BE2C (cell line): ENCODE measurements at places on chromosomes 3 and 15.

- DNase-seq, result peak; percentile 68
Observed at GRCh38 chr3:54621184-54621583, 306.7 kb downstream of the LRTM1 start.

DNA sequence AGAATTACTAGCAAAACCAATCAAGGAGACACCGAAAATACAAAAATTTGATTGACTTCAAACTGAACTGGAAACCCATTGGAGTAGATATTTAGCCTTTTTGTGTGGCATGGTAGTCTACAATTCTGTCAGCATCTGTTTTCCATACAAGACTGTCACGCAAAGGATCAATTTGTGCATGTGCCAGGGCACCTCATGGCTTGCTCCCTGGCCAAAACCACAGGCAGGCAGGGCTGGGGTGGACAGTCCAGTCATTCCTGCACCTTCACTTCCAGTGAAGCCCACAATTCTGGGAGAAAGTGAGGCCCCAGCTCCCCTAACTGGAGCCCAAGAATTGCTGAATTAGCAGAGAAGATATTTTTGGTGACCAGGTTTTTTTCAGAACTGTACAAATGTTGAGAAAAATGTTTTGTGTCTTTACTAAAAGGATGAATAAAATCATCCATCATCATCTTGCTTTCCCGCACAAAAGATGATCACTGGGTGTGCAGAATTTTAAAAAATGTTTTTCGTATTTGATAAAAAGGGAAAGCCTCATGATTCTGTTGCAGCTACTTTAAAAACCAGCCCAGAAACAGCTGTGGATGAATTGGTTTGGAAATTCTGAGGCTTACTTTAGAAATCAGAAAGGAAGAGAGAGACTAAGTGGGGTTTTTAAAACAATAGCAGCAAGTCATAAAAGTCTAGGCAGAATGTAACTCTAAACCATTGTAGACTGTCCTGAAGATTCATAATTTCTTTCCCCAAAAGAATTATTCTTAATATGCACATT lies 86.4 kb downstream of the PCCB start:
- no peak for DNase-seq

- no peak for DNase-seq
Observed at GRCh38 chr3:86748015-86748414, 242.9 kb downstream of the VGLL3 start.

DNA sequence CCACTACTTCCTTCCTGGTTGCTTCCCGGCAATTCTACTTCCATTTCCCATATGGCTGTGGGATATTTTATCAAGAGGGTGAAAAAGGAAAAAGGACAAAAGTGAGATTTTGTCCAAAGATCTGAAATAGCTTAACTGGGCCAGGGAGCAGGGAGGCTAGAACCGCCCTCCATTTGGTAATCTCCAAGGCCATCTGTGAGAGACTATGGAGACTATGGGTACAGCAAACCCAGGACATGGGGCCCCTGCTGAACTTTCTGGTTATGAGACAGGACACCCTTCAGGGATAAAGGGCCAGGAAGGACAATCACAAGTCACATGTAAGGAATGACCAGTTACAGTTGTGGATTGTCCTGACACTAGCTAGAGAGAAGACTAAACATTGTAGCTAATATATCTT lies 24.3 kb downstream of the ZSCAN2 start:
- no peak for DNase-seq

DNA sequence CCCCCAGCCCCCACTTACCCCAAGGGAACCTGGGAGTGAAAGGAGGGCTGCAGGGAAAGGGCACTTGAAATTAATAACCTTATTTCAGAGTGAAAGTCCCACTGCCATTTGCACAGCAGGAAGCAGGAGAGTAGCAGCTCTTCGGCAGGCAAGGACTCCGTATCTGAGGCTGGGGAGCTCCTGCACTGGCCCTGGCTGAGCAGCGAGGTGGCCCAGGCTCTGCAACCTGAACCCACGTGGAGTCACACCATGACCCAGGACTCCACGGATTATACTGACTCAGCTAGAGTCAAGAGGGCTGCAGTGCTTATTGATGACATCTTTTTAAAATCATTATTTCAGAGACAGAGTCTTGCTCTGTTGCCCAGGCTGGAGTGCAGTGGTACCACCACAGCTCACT lies 214.5 kb downstream of the XXYLT1 start:
- no peak for DNase-seq

- peak; percentile 23 for DNase-seq
Observed at GRCh38 chr3:42755681-42756578, 17.1 kb downstream of the CCDC13 start.

DNA sequence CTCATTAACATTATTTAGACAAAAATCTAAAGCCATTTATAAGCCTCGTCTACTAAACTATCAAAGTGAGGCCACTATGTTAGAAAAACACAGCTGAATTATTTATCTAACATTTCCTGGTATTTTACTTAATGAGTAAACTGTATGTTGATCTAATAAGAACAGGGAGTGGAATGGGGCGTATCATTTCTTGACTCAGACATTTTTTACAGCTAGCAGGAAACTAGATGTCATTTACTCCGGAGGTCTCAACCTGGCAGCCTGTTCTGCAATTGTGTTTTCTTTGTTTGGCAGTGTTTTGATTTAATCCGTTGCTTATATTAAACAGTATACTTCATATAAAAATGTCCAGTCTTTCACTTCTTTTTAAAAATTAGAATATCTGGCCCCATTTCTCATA lies 79.1 kb upstream of the ABI3BP start:
- DNase-seq, result no peak

DNA sequence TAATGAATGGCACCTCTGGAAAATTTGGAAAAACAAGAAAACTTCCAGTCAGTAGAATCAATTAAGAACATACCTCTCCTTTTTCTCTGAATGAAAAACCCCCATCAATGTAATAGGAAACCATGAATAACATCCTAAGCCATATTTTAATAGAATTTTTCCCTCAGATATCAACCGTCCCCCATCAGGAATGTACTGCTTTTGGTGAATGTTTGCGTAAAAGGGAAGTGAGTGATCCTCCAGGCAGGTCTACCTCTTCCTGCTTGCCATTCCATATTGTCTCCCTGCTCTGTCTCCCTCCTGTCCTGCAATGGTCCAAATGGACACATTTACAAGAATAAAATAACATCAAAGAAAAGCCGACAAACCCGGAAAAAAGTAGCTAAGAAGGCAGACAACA lies 30.8 kb downstream of the LAMP3 start:
- no peak for DNase-seq

- DNase-seq, result no peak
Observed at GRCh38 chr3:51224283-51224682, 160.8 kb upstream of the MANF start.

DNA sequence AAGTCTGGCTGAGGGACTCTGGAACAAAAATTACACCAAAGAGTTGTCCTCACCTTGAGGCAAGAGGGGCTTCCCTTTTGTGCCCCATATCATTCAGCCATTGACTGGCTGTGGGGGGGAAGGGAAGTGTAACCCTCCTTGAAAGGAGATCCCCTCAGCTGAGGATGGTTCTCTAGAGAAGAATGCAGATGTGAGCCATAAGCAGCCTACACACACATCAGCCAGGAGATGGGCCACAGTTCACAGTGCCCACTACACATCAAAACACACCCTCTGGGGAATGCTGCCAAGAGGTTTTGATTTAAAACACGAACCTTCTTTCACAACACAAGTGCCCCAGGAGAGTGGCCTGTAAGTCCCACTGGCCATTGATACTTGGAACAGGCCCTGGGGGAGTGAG lies 231.2 kb upstream of the CTDSPL start:
- no peak for DNase-seq

GRCh38 chr15:100889385-100890050 lies 9.9 kb downstream of the ALDH1A3 start:
- no peak for DNase-seq

- DNase-seq, result no peak
Observed at GRCh38 chr3:138898301-138898700, 48.6 kb downstream of the FOXL2 start.

GRCh38 chr3:134237454-134238145 lies 13.1 kb downstream of the RYK start:
- no peak for DNase-seq

- no peak for DNase-seq
Observed at GRCh38 chr15:53808058-53808706, 48.7 kb upstream of the WDR72 start.

GRCh38 chr3:40780925-40781406 lies 256.2 kb downstream of the ZNF621 start:
- no peak for DNase-seq

DNA sequence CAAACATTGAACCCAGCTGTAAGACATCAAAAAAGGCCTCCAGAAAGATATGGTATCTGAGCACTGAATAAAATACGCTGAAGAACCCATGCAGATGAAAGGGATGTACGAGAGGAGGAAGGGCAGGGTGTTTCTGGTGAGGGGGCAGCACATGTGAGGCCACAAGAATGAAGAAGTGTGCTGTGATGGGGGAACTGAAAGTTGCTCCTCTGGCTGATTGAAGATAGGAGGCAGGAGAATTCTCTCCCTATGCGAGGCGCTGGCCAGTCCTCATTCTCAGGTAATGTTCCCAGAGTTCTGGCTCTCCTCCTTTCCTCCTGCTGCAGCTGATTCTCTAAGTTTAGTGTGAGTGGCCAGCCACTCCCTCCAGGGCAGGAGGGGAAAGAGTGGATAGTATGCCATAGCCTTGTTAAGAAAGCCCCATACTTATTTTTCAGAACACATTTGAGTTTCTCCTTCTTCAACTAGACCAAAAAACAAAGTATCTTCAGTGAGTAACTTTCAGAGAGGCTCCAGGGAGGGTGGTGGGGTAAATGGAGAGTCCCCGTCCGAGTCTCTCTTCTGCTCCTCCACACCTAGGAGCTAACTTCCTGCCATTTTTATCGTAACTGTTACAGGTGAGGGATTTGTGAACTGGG lies 26.9 kb upstream of the MYO1E start:
- no peak for DNase-seq

- no peak for DNase-seq
Observed at GRCh38 chr15:99630607-99631131, 64.9 kb downstream of the MEF2A start.

GRCh38 chr3:188812198-188812597 lies 359.6 kb upstream of the TPRG1 start:
- DNase-seq, result no peak

- DNase-seq, result peak; percentile 74
Observed at GRCh38 chr15:57323806-57324589, 52.3 kb upstream of the CGNL1 start.

DNA sequence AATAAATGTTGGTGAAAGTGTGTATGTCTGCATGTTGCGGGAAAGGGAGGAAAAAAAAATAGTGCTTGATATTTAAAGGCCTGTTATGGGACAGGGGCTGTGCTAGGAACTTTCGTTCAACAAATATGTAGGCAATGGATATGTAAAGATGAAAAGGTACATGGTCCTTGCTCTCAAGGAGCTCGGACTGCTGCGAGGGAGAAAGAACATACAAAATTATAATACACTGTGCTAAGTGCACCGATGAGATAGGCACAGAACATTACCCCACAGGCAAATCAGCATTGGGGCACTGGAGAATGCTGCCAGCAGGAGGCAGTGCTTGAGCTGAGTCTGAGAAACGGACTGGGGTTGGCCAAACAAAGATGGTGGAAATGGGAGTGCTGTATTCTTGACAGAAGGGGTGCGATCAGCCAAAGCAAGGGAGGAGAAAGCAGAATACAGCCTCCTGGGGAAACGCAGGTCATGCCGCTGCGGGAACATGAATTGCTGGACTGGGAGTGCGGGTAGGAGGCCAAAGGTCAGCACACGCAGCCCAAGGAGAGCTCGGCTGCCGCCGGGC lies 649 bp downstream of the C15orf40 start:
- peak; percentile 82 for DNase-seq

- no peak for DNase-seq
Observed at GRCh38 chr3:187802203-187802927, 57.1 kb upstream of the BCL6 start.

DNA sequence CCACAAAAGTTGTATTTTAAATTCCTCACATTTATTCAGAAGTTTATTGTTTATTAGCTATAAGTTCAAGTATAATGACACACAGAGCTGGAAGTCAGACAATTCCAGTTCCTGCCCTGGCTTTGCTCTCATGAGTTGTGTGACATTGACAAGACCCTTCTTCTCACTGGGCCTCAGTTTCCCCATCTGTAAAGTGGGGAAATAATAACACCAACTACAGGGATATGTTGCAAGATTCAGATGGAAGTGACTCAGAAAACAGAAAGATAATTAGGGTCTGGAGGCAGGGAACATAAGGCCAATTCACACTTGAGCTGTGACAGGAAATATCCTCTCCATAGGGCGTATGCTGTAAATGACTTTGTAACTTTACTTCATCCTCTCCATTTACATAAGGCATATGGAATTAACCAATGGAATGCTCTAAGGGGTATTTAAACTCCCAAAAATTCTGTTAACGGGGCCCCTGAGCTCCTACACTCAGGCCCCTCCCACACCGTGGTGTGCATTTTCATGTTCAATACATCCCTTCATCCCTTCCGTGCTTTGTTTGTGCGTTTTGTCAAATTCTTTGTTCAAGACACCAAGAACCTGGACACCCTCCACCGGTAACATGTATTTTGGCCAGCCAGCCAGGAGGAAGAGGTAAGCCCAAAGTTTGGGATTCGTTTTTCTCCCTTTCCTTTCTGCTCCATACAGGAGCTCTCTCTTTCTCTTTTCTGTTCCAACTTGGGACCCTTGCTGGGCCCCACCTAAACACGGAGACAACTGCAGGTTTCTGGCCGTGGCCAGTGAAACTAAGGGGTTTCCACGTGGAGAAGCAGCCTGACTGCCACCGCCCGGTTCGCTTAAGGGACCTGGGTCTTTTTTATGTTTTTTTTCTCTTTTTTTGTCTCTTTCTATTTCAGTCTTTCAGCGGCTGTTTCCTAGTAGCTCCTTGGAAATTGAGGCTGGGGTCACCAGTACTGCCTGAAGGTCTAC lies 16.9 kb downstream of the CYP11A1 start:
- DNase-seq, result no peak

GRCh38 chr15:57356178-57356577 lies 20.1 kb upstream of the CGNL1 start:
- no peak for DNase-seq

- DNase-seq, result peak; percentile 74
Observed at GRCh38 chr15:74614744-74615507, 710 bp upstream of the CLK3 start.

DNA sequence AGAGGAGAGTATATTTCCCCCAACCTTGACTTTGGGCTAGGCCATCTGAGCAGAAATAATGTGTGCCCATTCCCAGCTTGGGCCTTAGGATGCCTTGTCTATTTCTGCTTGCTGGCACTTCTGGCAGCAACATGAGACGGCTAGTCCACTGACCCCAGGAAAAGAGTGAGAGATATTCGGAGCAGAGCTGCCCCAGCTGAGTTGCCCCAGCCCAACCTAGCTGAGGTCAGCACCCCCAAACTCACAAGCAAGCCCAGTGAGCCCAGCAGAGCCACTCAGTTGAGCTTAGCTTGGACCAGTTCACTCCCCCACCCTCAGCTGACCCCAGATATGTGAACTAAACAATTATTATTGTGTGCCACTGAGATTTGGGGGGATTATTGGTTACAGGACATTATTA lies 20.2 kb downstream of the ITGA11 start:
- DNase-seq, result no peak
